ENCODE measurements at places on chromosomes 2 and 18.

- no peak for DNase-seq
Observed at GRCh38 chr2:161250864-161251436, 57.3 kb upstream of the PSMD14 start.

- DNase-seq: no peak
Observed at GRCh38 chr2:75896779-75897366, 186.2 kb upstream of the GCFC2 start.

GRCh38 chr2:84631047-84631446 lies 114.7 kb downstream of the DNAH6 start:
- DNase-seq: no peak

DNA sequence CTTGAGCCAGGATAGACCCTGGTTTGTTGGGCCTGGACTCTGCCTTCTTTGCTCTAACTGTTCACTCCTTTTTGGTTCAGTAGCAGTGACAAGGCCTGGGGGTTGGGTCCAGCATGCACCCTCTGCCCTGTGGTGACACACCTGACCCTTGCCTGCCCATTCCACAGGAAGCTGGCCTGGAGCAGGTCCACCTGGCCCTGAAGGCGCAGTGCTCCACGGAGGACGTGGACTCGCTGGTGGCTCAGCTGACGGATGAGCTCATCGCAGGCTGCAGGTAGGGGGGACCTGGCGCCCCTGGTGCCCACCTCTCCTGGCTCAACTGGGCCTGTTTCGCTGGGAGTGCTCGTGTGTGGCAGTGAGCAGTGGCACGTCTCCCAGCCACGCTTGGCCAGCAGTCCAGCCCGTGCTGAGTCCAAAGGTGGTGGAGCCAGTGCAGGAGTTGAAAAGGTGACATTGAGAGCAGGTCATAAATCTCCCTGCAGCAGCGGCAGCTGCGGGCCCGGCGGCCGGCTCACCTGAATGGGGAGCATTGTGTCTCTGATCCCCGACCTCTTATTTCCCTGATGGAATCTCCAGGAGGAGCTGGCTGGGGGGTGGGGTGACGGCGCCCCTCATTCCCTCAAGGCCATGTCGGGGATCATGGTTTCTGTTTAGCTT lies 102.6 kb downstream of the DYSF start:
- no peak for DNase-seq

GRCh38 chr2:172079838-172080640 lies 5.3 kb upstream of the DLX1 start:
- no peak for DNase-seq

DNA sequence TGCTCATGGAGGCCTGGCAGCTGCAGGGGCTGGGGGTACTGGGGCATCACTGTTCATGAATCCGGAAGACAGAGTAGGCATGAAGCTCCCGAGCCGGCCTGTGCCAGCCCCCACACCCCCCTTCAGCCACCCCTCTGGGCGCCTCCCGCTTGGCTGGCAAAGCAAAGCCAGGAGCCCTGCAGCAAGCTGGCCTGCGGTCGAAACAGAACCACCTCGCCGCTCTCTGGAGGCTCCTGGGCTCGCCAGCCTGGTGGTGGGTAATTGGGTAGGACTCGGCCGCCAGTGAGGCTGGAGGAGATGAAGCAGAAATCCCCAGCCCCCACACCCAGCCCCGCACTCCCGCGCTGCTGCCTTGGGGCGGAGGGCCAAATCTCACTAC lies 70.9 kb upstream of the GPC1 start:
- no peak for DNase-seq
